Left renal cortex interstitium (tissue), 4 donors: ENCODE measurements at places on chromosomes 2 and 18.

DNA sequence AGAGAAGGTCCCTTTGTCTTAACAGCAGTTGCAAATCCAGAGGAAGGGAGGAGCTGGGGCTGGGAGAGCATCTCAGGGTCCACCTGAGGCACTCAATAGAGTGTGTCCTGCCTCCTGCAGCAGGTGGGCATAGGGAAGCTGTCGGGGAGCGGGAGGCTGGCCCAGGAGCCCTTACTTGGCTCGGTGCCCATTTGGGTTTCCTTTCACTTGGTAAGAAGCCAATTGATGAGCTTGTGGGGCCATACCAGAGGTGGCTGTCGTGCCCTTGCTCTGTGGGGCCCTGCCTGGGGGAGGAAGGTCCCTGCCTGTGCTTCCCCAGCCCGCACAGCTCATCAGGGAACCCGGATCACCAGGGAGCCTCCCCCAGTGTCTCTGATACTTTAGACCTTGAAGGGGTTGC is 229.7 kb downstream of the DYSF start:
- DNase-seq = no peak

DNA sequence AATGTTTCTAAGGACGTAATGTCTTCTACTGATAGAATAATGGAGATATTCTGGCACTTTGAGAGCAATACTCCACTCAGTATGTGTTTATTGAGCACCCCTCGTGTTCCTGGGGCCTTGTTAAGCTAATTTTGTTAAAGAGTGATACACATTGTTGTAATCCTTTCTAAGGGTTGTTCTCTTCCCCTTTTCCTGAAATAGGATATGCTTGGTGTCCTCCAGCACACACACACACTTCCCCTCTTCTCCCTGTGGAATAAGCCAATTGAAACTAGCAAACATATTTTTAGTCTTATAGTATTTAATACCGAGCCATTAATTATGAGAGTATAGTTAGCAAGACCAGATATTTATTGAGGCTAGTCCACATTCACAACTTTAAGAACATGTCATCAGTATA is 114.1 kb downstream of the CRIM1 start:
- DNase-seq = no peak

DNA sequence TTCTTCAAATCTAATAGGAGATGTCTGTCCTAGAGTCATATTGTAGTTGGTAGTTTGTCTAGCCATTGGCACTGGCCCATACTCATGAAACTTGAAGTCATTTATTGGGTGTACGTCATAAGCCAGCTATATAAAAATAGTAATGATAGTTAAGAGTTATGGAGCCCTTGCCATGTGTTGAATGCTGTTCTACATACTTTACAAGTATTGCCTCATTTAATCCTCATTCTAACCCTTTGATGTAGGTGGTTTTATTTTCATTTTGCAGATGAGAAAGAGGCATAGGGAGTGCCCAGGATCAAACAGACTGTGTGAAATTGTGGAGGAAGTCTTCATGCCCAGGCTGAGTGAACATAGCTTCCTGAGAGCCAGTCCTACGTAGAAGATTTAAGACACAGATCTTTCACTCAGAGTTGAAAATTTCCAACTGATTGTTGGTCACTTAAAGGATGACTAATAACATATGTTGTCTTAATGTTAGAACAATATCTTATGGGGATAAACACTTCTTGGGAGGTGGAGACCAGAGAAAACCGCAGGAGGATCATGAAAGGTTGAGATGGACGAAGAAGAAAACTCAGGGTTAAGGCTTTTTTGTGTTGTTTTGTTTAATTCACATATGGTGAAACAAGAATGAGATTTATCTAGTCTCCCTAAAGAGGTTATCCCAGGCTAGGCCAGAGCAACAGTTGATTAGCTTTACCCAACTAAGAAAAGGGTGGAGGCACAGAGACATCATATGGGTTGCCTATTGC is 156.0 kb downstream of the CERS6 start:
- no peak for DNase-seq

GRCh38 chr18:76983613-76984051 is 149.0 kb downstream of the MBP start:
- DNase-seq = no peak

- DNase-seq = no peak
These were observed 2.1 kb upstream of the SPIRE1 start for GRCh38 chr18:12659904-12660605.

DNA sequence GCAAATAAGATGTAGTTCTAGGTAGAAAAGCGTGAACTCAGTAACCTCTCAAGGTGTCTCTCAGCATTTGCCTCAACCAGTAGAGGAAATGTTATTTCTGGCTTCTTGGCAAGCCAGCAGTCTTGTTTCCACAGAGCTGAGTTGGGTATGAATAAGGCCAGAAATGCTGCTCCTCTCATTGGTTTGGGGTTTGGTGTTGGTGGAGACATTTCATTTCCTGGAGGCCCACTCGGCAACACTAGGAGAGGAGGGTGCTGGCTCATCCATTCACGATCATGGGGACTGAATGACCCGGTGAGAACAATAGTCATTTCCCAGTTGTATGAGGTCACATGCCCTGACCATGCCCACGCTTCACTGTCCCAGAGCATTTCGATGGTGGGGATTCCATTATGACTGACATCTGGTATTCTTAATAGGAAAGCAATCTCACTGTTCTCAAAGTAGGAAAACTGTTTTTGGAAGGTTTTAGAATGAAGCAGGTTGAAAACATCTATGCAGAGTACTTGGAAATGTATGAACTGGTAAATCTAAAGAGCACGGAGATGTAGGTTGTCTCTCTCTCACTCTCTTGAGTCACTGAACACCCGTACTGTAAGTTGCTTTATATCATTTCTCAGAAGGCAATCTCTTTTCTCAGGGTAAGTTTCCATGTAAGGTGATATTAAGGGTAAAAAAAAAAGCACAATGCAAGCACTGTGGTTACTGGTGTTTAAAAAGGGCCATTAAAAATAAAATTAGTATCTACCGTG is 37.1 kb upstream of the CTLA4 start:
- no peak for DNase-seq

GRCh38 chr2:122634920-122635319 is 879.5 kb downstream of the TSN start:
- no peak for DNase-seq

GRCh38 chr2:226652369-226652768 is 147.3 kb downstream of the IRS1 start:
- DNase-seq = no peak

GRCh38 chr2:140808820-140809219 is 1322.0 kb downstream of the LRP1B start:
- DNase-seq = no peak

DNA sequence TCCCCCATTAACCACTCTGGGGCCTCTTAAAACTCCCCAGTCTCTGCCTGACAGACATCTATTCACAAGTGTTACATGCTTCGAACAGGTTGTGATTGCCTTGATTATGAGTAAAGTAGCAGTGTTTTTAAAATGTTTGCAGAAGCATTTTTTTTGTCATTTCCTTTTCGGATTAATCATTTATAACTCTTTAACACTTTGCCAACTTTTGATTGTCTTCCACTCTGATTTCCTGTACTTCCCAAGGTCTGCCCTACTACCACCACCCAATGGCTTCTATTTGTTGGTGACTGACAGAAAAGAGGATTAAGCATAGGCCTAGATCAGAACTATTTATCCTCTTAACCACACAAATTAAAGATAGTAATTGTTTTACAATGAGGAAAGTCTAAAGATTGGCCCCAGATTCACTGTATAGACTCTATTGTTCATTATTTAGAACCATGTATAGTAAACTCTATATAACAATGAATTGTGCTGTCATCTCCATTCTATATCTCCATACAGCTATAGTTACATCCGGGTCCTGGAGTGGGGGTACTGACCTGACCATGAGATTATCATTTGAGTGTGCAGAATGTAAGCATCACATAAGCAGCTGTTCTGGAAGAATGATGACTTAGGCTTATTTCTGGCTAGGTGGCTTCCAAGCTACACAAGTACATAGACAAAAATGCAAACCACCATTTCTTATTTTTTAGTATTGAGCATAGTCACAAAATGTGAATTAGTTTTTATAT is 110.3 kb upstream of the RBMS1 start:
- DNase-seq = no peak

DNA sequence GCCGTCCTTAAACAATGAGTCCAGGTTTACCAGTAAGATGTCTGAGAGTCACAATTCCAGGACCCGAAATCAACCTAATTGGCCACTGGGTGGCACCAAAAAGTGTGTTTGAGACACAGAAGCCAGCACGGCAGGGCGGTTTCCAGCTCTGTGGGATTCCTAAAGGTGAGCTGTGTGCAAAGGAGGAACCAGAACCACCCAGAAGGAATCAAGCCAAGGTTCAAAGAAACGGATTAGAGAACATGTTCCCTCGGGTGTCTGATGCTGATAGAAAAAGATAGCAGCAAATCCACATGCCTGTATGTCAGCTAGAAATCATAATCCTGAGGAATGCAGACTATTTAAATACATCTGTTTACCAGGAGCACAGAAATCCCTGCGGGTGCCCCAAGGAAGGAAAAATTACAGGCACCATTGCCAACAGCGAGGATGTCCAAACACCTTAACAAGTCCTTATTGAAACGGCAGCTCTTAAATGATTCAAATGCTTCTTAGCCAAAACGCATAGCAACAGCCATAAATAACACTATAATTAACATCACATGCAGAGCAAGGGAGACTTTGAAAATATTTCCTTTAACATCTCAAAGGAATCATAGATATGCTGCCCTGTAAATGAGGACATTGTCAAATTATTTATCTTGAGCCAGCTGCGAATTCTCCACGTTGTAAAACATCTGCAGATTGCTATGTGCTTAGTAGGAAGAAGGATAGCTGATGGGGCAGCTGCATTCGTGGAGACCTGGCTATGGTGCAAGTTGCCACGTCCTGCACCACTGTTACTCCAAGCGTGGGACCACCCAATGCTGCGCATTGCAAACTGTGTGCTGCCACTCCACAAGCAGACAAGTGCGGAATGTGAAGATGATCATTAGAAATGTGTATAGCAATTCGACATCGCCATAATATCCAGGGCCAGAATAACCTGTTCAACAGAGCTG is 318.7 kb upstream of the NCKAP5 start:
- DNase-seq = peak; percentile 68

- DNase-seq = no peak
These were observed 43.6 kb upstream of the AGPS start for GRCh38 chr2:177348733-177349693.

DNA sequence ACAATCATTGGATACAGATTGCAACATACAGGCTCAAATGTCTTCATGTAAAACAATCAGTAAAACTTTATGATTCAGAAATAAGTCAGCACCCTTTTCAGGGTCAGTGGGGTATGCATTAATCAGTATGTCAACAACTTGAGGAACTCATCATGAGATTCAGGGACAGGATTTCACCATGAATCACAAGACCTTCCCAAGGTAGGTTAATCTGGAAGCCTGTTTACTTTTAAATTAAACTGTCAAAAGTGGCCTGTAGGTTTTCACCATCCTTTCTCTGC is 104.8 kb downstream of the SP100 start:
- no peak for DNase-seq

GRCh38 chr18:55821219-55821618 is 233.2 kb upstream of the TCF4 start:
- DNase-seq = no peak

DNA sequence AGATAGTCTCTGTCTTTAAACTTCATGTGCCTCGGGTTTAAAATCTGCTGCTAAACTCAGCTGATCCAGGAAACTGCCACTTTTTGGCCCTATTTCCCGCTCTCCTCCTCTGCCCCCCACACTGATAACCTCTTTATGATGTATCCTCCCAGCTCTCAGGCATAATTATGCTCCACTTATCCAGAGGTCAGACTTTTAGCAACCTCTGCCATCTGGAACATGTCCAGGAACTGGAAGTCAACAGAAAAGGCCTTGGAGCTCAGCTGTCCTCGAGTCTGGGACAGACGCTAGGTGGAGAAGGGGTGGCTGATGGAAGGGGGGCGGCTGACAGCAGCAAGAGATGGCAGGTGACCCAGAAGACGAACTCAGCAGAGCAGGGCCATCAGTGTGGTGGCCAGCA is 41.2 kb downstream of the ASAP2 start:
- no peak for DNase-seq

DNA sequence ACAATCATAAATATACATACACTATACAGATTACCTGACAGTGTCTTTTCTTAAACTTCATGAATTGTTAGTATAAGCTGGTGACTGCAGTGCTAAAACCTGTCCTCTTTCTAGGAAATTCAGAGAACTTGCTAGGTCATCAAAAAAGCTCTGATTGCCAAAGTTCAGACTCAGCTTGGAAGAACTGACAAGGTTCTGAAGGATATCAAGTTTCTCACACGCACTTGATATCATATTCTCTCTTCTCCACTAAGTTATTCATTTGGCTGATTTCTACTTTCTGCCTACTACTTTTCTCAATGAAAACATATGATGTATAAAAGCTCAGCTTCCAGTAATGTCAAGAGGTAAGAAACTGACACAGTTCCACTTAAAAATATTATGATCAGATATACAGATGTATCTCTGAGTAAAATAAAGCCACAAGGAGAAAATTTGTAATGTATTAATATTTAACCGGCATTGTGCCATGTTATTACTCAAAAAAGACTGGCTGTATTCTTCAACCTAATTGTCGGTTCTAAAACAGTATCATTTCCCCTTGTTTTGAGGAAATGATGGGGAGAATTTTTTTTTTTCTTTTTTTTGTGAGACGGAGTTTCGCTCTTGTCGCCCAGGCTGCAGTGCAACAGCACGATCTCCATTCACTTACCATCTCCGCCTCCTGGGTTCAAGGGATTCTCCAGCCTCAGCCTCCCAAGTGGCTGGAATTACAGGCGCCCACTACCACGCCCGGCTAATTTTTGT is 2.4 kb downstream of the OSBPL1A start:
- DNase-seq = no peak

- no peak for DNase-seq
These were observed 120.8 kb upstream of the ODC1 start for GRCh38 chr2:10568736-10569432.

DNA sequence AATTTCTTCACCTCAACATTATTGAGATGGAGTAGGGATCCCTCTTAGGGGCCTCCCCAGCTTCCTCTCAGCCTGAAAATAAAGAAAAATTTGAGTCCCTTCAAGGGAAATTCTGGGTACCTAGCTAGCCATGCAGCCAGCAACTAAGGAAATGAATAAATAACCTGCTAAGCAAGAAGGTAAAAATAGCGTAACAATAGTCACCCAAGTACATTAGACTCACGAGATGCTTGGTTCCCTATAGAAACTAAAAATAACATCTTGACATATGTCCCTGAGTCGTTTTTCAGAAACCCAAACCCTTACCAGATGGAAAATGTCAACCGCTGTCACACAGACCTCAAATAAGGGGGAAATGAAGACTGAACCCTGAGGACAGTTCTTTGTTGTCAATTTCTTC is 51.9 kb downstream of the CACNB4 start:
- DNase-seq = no peak

DNA sequence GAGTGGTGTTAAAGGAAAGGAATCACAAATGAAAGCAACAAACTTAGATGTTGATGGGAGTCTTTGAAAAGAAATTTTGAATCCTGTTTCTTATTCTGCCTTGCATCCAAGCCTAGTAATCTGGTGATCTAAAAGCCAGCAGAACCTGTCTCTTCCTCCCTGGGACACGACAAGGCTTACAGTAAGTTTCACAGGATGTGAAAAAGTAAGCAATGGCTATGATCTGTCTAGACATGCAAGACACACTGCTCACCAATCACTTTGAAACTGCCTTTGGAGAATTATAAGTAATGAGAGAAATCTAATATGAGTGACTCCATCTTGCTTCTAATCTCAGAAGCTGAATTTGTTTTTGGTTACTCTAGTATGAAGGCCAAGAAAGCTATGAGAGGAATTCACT is 103.7 kb downstream of the KCNH7 start:
- no peak for DNase-seq

GRCh38 chr18:9762526-9762925 is 54.4 kb downstream of the RAB31 start:
- DNase-seq = no peak
